ENCODE measurements at places on chromosomes 13 and 19. TPM values are rescaled to one million over a fixed set of nuclear protein-coding genes. Genes with fewer than 3 reads are reported as not detected.

Gene KCNRG
- total RNA-seq: 4.3 TPM

Gene NXNL1
- total RNA-seq: not detected

Gene ZNF440
- total RNA-seq: 9.8 TPM

GRCh38 chr19:48417421-48417820 is 24.0 kb downstream of the GRIN2D start:
- DNase-seq: no peak

DNA sequence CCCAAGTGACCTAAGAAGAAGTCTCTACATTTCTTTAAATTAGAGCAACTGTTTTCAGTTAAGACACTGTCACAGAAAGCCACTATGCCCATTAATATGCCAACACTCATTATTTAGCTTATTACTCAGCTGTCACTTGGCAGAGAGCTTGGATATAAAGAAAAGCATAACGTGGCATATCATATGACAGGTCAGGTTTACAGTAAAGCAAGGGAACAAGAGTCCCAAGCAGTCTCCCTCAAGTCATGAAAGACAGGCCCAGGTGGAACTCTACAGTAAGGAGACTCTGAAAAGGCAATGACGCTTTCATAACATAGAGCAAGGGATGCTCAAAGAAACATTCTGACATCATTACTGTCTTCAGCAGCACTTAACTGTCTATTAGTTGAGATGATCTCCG is 6.3 kb downstream of the LHFPL6 start:
- DNase-seq: peak; percentile 85

DNA sequence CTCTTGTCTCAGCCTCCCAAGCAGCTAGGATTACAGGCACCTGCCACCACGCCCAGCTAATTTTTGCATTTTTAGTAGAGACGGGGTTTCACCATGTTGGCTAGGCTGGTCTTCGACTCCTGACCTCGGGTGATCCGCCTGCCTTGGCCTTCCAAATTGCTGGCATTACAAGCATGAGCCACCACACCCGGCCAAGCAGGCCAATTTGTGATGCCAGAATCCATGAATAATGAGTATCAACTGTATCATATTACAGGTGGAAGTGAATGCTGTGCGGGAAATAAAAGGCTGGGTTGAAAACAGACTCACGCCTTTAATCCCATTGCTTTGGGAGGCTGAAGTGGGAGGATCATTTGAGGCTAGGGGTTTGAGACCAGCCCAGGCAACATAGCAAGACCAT is 3.6 kb upstream of the NFILZ start:
- no peak for DNase-seq

DNA sequence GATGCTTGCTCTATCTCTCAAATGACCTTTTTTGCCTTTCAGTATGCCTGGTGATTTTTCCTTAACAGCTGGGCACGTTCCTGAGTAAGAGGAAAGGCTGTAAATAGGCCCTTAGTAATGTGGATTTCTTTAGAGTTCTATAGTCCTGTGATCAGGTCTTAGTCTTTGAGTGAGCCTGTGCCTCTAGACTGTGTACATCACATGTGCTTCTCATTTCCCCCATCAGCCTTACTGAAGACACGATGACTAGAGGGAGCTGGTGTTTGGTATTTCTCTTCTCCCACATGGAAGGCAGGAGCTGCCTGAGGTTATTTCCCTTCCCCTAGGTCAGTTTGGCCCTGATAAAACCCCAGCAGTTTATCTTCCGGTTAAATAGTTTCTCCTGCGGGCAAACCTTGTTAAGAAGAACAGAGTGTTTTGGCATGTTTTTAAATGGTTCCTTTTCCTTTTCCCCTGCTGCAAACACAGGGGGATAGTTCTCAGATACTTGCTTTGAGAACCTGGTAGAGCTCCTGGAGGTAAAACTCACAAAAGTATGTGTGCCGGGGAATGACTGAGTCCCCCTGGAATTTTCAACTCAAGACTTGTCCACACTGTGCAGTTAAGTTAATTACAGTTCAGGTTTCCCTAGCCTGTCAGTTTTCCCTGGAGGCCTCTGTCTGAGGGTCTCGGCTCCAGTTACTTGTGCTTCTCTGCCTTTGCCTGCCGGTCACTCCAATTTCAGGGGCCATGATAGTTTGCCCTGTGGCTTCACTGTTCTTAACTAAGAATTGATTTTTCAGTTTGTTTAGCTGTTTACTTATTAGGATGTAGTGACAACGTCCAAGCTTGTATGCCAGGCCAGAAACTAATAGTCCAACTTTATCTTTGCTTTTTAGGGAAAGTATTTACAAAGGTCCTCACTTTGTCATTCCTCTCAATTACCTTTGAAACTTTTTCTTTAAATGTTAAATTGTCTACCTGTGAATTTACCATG is 94.4 kb downstream of the URI1 start:
- DNase-seq: no peak

GRCh38 chr19:21143854-21144253 is 2.0 kb downstream of the ZNF431 start:
- DNase-seq: no peak

Gene FOSB
- total RNA-seq: 5.0 TPM

Gene SMIM17
- total RNA-seq: 0.31 TPM

DNA sequence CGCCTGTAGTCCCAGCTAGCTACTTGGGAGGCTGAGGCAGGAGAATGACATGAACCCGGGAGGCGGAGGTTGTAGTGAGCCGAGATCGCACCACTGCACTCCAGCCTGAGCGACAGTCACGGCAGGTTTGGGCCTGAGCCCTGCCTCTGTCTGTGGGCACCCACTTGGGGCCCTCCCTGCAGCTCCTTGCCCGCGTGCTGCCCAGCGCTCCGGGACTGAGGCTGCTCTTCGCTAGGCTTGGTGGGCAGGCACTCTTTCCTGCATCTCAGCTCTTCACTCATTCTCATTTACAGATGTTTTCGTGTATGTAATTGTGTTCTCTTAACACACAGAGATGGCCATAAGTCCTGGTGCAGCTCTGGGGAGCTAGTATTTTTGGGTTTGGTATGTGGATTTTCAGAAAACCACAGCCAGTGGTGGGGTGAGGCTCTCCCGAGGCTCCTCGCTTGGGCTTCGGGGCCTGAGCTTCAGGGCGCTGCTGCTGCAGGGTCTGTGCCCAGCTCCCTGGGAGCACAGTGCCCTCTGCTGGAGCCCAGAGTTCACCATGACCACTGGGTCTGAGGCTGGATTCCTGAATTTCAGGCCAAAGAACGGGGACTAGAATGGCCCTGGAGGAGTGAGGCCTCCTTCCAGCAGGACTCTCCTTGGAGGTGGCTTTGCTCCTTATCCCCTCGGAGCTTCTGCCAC is 15.2 kb downstream of the UPF1 start:
- DNase-seq: peak; percentile 88

Gene IER2
- 29.8 TPM for total RNA-seq

DNA sequence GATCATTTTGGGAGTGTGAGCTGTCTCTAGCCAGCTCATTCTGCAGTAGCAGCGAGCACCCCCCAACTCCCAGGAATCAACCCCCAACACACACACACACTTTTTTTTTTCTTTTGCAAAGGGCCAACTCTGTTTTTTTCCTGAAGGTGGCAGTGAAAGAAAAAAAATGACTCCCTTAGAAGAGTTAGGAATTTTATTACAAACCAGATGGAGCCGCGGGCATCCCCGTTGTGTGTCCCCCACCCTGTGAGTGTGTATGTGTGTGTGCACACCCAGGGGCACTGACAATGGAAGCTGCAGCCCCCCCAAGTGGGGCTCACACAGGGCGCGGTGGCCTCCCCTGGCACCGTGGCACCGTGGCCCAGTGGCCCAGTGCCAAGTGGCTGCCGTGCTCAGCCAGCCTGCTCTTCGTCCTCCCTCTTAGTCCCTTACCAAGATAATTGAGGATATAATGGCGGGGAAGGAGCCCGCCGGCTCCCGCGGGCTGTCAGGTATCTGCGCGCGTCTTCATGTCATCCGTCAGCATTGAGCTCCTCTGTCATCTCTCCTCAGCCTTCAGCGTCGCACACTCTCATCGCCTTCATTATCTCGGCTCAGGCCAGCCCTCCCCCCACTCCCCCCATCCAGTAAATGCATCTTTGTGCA is 314.1 kb downstream of the ZNF536 start:
- DNase-seq: peak; percentile 72

GRCh38 chr19:8240274-8241229 is 31.4 kb downstream of the CERS4 start:
- DNase-seq: peak; percentile 89

- no peak for DNase-seq
Observed at GRCh38 chr13:101412076-101412475, 4.2 kb downstream of the NALCN start.

- DNase-seq: no peak
Observed at GRCh38 chr19:17951157-17951989, 15.5 kb upstream of the KCNN1 start.

Gene OR7D2
- total RNA-seq: not detected

Gene MCF2L
- total RNA-seq: 60.7 TPM

DNA sequence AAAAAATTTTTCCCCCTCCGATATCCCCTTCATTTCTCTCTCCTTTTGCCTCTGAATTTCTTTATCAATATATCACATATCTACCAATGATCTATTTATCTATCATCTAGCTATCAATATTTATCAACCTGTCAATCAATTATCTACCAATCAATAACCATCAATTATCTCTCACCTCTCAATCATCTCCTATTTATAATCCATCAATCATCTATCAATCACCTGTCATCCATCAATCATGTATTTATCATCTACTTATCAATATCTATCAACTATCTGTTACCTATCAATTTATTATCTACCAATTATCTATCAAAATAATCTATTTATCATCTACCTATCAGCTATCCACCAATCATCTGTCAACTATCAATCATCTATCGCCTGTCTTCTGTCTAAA is 17.1 kb downstream of the MBD3L1 start:
- DNase-seq: no peak

DNA sequence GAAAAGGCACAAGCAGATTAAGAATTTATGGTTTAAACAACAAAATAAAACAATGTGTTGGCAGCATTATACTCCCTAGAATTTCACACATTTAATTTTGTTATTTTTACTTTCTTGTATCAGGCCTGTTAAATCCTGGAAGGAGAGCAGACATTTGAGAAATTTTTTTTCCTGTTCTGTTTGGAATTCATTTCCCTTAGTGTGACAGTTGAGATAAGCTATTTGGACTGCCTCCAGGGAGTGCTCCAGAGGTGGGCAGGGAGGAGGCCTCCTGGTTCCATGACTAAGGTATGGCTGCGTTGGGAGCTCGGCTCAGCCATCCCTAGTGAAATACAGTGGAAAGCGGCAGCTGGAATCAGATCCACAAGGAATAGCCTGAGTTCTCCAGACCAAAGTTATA is 185.7 kb downstream of the KCNRG start:
- no peak for DNase-seq

Gene ACTMAP
- total RNA-seq: 1.3 TPM

DNA sequence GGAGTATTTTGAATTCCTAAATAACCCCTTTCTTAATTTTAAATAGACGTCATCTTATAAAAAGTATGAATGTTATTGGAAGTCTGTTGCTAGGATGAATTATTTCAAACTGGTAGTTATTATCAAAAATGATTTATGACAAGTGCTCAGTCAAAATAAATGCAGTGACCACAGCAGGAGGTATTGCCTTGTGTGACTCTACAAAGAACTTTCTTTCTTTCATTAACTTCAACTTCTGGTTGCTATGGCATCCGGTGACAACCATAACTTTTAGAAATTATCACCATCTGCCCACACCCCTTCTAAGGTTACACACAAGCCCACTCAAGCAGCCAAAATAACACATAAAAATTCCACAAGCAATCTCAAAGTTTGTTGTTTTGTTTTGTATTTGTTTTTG is 189.9 kb downstream of the DACH1 start:
- peak; percentile 30 for DNase-seq

GRCh38 chr13:80214521-80214991 is 126.4 kb downstream of the SPRY2 start:
- peak; percentile 81 for DNase-seq

DNA sequence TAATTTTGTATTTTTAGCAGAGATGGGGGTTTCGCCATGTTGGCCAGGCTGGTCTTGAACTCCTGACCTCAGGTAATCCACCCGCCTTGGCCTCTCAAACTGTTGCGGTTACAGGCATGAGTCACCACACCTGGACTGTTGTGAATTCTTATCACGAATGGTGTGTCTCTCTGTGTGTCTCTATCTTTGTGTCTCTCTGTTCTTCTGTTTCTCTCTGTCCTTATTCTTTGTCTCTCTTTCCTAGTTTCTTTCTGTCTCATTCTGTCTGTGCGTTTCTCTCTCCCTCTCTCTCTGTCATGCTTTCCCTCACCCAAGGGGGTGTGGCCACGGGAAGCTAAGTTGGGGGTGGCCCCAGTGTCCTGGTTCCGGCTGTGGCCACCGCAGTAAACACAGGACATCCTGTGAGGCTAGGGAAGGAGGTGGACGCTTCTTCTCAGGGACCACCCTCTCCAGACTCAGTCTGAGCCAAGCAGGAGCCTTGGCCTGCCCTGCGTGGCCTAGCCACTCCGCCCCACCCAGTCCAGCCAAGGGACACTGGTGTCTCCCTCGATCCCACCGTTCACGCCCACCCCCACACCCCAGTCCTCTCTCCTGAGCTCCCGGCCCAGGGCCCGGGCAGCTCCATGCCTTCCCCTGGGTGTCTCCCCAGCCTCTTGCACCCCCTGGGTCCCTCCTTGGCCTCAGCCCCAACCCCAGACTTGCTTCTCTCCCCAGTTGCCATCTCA is 3.9 kb upstream of the PRX start:
- DNase-seq: peak; percentile 54

Gene MED25
- total RNA-seq: 38.2 TPM

DNA sequence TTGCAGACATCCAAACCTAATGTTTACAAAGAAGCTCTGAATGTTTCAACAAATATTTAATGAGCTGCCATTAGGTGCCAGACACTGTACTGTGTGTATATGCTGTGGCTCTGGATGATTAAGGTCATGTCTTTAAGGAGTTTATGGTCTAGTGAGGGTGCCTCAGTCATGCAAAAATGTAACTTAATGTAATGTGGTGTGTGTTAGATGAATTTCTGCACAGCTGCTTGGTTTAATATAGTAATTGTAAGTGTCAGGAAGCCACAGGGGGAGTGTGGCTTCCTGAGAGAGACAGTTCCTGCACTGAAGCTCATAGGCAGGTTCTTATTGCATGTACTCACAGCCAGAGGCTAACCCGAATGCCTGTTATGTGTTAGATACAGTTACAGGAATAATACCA is 43.3 kb downstream of the SPATA13 start:
- peak; percentile 54 for DNase-seq

- DNase-seq: no peak
Observed at GRCh38 chr19:47456721-47457474, 14.8 kb downstream of the SLC8A2 start.

Gene LHB
- total RNA-seq: not detected

DNA sequence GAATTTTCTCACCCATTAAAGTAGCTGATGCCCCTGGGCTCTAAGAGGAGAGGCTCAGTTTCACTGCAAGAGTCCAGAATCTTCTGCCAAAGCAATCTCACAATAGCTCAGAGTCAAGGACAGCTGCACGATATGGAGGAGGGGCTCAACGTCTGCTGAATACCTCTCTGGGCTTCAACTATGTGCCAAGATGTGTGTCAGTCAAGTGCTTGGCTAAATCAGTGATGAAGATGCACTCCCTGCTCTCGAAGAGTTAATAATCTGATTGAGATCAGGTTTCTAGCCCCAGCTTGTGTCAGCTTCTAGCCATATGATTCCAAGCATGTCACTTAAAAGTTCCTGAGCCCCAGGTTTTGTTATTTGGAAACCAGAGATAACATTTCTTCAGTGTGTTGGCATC is 46.8 kb downstream of the KLF12 start:
- DNase-seq: no peak

GRCh38 chr13:59531571-59532091 is 632.1 kb downstream of the DIAPH3 start:
- DNase-seq: peak; percentile 87
